Stimulated activated CD4-positive, alpha-beta T cell treated with anti-CD3 and anti-CD28 coated beads, Interleukin-12 subunit alpha, Interleukin-12 subunit beta, amount 100 ng/mL, for 24 hours (primary cell): ENCODE measurements at places on chromosomes 1 and 21.

DNA sequence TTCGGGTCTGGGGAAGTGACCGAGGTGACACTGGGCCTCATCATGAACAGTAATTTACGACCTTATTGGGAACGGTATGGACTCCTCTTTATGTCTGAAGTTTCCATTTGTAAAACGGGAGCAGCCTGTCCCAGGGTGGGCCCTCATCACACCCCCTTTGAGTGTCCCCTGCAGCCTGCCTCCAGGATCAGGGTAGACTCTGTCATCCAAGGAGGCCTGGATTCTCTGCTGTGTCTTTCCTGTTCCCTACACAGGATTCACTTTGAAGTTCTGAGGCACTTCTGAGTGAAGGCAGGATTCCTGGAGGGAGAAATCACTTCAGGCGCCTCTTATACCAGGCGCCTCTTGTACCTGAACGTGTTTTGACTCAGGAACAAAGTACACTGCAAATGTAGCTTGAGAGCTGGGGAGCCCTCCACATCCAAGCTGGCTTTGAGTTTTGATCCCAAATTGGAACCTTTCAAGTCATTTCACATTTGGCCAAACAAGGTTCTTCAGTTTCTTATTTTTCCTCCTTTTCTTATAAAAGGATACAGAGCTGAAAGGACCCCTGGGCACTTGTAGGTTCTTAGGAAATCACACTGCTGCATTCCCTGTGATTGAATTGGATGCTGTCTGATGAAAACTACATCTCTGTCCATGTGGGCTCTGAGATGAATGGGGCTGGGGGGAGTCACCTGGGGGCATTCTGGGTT, 106.0 kb downstream of the SUSD4 start:
- no peak for DNase-seq

GRCh38 chr1:194104247-194104844, 917.9 kb upstream of the B3GALT2 start:
- no peak for DNase-seq

DNA sequence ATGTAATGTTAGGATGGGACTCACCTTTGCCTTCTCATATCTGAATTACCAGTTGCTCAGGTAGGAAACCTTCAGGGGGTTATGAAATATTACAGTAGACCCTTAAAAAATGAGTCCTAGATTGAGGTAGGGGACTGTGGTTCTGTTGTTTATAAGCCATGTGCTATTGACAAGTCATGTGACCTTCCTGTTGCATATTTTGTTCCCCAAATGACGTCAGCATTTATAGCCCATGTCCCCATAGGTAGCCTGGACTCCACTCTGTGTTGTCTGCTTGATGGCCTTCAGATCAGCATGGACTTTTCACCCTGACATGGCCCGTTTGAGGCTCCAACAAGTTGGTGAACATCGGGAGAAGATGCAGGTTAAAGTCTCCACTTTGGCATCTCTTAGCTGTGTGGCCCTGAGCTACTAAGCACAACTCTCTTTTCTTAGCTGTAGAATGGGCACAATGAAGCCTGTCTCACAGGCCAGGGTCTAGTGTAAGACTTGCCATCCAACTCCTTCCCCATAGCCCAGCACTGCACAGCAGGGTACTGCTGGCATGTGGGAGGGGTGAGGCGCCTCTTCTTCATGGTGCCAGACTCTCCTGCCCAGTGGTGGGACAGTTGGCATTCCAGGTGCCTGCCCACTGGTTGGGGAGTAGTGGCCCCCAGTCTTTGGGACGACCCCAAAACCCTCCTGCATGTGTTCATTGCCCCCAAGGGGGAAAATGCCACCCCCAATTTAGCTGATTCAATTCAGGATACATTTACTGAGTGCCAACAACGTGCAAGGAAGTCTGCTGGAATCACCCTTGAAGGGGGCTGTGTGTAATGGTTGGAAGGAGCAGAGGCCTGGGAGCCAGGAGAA, 36.1 kb upstream of the TTC22 start:
- no peak for DNase-seq

DNA sequence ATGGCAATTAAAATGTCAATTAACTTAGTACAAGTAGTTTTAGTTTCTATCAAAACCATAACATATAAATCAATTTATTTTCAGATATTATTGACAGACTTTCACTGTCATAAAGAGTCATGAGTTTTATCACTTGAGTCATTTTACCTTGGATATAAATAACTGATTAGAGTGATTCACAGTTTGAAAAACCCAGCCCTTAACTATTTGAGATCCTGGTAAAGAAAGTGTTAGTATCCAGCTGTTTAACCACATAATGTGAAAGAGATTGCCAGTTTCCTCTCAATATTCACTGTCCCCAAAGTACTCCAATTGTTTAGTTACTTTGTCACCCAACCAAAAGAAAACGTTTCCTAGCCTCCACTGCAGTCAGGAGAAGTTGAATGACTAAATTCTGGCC, 91.3 kb downstream of the UCHL5 start:
- DNase-seq = no peak

- no peak for DNase-seq
Observed at GRCh38 chr1:43438006-43438405, 15.7 kb downstream of the HYI start.

- no peak for DNase-seq
Observed at GRCh38 chr21:42521384-42521783, 7.7 kb downstream of the SLC37A1 start.
